T-helper 2 cell (primary cell): ENCODE measurements at places on chromosomes 7 and 10.

- DNase-seq: no peak
Observed at GRCh38 chr7:148487912-148488311, 102.7 kb upstream of the C7orf33 start.

DNA sequence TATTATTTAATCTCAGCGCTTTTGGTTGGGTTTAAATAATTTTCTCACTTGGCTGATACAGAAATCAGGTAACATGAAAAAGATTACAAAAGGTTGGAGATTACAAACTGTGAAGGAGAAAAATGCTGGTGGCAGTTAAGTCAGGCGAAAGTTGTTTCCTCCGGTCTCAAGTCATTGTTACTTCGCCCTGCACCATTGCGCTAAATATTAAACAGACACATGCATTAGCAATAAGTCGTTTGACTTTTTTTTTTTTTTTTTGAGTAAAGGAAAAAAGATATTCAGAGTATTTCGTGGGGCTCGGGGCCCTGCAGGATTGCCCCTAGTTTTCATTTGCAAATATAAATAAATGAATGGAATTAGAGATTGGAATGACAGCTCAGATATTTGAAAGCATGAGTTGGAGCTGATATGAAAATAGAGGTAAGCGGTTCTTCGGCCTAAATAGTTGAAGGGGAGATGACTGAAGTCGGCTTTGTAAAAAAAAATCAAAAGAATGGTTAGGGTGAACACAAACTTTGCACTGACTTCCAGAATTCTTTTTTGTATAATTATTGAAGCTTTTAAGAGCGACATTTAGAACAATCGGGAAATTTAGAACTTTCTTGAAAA, 914 bp downstream of the SDHAF3 start:
- DNase-seq: peak; percentile 31

GRCh38 chr10:132392811-132393694, 3.9 kb upstream of the PWWP2B start:
- DNase-seq: no peak

DNA sequence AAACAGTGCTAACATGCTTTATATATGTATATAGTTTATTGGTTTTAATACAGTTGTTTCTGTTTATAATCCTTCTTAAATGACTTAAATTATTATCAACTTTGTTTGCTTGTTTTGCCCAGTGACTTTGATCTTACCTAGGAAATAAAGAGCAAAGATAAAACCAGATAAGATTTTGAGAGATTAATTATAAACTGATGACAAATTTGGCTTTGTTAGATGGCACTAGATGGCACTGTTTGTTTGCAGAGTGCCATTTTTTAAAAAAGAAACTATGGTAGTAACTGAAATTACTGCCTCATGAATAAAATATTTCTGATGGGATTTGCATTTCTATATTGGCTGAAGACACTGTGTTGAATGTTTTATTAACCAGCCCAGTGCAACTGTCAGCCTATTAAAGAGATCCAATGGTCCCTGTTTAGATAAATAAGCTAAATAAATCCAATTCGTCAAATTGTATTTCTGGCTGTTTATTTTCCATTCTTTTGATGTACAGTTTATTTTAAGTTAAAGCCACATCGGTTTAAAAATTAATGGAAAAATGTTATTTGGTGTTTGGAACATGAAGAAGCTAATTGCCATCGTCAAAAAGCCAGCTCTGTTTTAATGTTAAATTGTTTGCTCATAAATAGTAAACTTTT, 28.7 kb downstream of the VTI1A start:
- DNase-seq: peak; percentile 41

GRCh38 chr10:121772884-121773283, 154.9 kb downstream of the ATE1 start:
- DNase-seq: no peak

GRCh38 chr10:51698473-51699063, 827 bp downstream of the CSTF2T start:
- no peak for DNase-seq
